ENCODE measurements at places on chromosomes 2 and 18.

DNA sequence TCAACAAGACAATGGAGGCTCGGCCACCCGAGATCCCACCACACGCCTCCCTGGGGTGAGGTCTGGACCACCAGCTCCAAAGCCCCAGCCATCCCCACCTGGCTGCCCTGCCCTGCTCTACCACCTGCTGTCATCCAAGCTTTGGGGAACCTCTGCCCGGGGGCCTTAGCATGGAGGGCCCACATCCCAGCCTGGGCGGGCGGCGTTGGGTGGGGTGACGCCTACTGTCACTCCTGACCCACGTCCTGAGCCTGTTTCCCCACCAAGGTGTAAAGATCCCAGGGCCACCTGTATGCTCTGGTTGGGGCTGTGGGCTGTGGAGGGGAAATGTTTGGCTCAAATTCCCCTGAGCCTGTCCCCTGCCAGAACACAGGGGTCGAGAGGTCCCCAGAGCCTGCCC is 437.6 kb downstream of the EIPR1 start:
- DNase-seq, result no peak

- DNase-seq, result peak; percentile 60
These were observed 138.4 kb downstream of the OTX1 start for GRCh38 chr2:63189026-63189425.

- DNase-seq, result no peak
These were observed 514.7 kb upstream of the CDH7 start for GRCh38 chr18:65235966-65236624.

GRCh38 chr2:105865222-105865913 is 120.7 kb downstream of the NCK2 start:
- DNase-seq, result no peak

- no peak for DNase-seq
These were observed 96.2 kb downstream of the MEIS1 start for GRCh38 chr2:66531155-66531554.

DNA sequence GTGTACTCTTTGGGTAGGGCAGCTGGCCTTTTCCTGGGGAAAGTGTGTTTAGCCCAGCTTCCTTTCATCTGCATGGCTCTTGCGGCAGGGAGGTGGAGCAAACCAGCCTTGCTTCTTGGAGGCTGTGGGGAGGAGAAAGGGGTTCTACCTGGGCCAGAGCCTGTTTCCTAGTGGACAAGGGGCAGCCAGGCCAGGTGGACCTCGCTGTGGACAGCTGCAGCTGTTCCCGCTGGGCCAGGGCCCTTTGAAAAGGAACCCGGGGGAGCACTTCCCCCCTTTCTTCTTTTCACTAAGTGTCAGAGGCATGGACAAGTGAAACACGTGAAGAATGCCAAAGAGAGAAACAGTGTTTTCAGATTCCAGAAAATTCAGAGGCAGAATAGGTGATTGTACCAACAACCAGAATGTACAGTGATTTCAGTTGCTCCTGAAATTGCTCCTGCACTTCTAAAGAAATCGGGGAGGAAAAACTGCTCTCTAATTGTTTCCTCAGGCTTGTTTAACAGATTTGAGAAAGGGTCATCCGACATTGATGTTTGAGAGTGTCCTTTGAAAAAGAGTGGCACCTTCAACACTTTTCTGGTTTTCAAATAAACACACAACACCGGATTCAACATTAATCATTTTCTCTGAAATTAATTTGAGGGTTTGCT is 3.9 kb downstream of the GLI2 start:
- peak; percentile 61 for DNase-seq
